Right atrium auricular region (tissue), 2 donors: ENCODE measurements at places on chromosomes 1 and 21. TPM values are rescaled to one million over a fixed set of nuclear protein-coding genes. Genes with fewer than 3 reads are reported as not detected.

DNA sequence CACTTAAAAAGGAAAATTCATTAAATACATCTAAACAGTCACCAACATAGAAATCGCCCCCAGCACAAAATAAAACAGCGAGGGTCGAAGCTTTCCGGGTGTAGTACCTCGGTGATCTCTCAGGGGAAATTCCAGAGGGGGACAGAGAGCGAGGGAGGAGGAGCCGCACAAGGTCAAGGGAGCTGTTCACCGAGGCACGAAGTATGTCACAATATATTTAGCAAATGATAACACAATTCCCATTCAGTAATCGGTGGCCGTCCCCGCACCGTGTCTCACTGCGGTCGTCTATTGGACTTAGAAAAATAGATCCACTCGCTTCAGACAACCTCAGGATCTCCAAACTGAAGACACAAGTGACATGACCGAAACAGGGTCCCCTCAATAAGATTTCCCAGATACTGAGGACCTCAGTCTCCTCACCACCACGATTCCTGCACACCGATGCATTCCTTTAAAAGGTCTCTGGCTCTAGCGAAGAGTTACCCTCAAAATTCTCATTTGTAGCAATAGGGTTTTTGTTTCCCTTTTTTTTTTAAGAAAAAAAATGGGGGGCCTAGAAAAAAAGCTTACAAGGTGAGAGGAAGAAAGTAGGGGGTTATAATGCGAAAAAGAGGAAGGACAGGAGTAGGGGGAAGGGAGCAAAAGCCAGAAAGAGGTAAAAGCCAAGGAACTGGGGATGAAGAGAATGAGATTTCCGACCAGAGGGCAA, 1.1 kb downstream of the LPGAT1 start:
- no peaks in the 10 kb centered on the region for H3K27me3 ChIP-seq
- peak overlapping the region; percentile 87 for H3K4me3 ChIP-seq
- H3K4me1 ChIP-seq, result peaks cover 31% of the 10 kb centered on the region
- no peaks in the 10 kb centered on the region for H3K36me3 ChIP-seq

- H3K4me1 ChIP-seq, result peaks cover 16% of the 10 kb centered on the region
- DNase-seq, result no peak
- no peak overlapping the region for H3K27ac ChIP-seq
- no peaks in the 10 kb centered on the region for H3K36me3 ChIP-seq
Observed at GRCh38 chr21:34850166-34850690, 181.4 kb downstream of the CLIC6 start.

The TMEM269 gene
- total RNA-seq, result not detected

- H3K4me1 ChIP-seq, result no peaks in the 10 kb centered on the region
- no peak overlapping the region for H3K27ac ChIP-seq
- peak; percentile 66 for DNase-seq
- H3K36me3 ChIP-seq, result peaks cover 15% of the 10 kb centered on the region
- no peaks in the 10 kb centered on the region for H3K27me3 ChIP-seq
Observed at GRCh38 chr1:16318555-16318954, 33.7 kb downstream of the FBXO42 start.

GRCh38 chr1:12244585-12244984, 14.8 kb downstream of the VPS13D start:
- H3K36me3 ChIP-seq, result peaks cover 66% of the 10 kb centered on the region
- DNase-seq, result no peak
- H3K27me3 ChIP-seq, result no peaks in the 10 kb centered on the region
- no peak overlapping the region for H3K4me3 ChIP-seq
- H3K4me1 ChIP-seq, result no peaks in the 10 kb centered on the region

DNA sequence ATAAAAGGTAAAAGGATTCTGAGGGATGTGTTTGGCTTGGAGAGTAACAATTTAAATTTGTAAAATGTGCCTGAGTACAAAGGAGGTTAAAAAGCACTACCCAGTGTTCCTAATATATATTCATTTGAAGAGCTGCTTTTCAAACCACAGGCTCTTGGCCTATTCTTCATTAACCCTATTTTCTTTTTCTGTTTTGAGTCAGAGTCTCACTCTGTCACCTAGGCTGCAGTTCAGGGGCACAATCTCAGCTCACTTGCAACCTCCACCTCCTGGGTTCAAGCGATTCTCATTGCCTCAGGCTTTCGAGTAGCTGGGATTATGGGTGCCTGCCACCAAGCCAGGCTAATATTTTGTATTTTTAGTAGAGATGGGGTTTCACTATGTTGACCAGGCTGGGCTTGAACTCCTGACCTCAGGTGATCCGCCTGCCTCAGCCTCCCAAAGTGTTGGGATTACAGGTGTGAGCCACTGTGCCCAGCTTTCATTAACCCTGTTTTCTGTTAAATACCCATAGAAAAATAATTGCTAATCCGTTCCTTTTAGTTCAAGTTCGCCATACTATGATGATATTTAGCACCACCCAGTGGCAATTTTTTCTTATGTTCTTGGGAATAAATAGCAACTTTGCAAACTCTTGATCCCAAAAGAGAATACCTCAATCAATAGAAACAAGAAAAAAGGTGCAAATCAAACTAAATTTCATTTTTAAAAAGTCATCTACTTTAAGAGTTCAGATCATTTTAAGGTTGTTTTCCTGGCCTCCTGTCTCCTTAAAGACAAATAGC, 30.5 kb downstream of the ZBTB8OS start:
- no peaks in the 10 kb centered on the region for H3K4me1 ChIP-seq
- no peak overlapping the region for H3K27ac ChIP-seq
- H3K36me3 ChIP-seq, result no peaks in the 10 kb centered on the region
- H3K27me3 ChIP-seq, result no peaks in the 10 kb centered on the region

- no peaks in the 10 kb centered on the region for H3K36me3 ChIP-seq
- DNase-seq, result no peak
- H3K4me3 ChIP-seq, result no peak overlapping the region
- H3K27ac ChIP-seq, result no peak overlapping the region
- H3K4me1 ChIP-seq, result no peaks in the 10 kb centered on the region
Observed at GRCh38 chr1:185938396-185938795, 204.2 kb downstream of the HMCN1 start.

The SCMH1 gene
- 50.1 TPM for total RNA-seq

- DNase-seq, result no peak
- H3K4me1 ChIP-seq, result peaks cover 11% of the 10 kb centered on the region
- no peak overlapping the region for H3K4me3 ChIP-seq
- H3K27ac ChIP-seq, result no peak overlapping the region
- no peaks in the 10 kb centered on the region for H3K27me3 ChIP-seq
Observed at GRCh38 chr1:231192620-231193163, 30.8 kb downstream of the TRIM67 start.

GRCh38 chr21:43338951-43339350, 88.0 kb downstream of the SIK1 start:
- no peaks in the 10 kb centered on the region for H3K4me1 ChIP-seq
- DNase-seq, result no peak
- no peak overlapping the region for H3K4me3 ChIP-seq
- no peaks in the 10 kb centered on the region for H3K36me3 ChIP-seq
- no peaks in the 10 kb centered on the region for H3K27me3 ChIP-seq
- no peak overlapping the region for H3K27ac ChIP-seq

- H3K4me3 ChIP-seq, result no peak overlapping the region
- no peak overlapping the region for H3K27ac ChIP-seq
- peaks cover 9% of the 10 kb centered on the region for H3K4me1 ChIP-seq
- peaks cover 17% of the 10 kb centered on the region for H3K36me3 ChIP-seq
- no peaks in the 10 kb centered on the region for H3K27me3 ChIP-seq
Observed at GRCh38 chr1:10232163-10232562, 21.8 kb downstream of the KIF1B start.

The ASPM gene
- 2.4 TPM for total RNA-seq

GRCh38 chr1:207062058-207062457, 9.0 kb downstream of the PFKFB2 start:
- peaks cover 55% of the 10 kb centered on the region for H3K36me3 ChIP-seq
- peaks cover 10% of the 10 kb centered on the region for H3K4me1 ChIP-seq
- H3K27me3 ChIP-seq, result no peaks in the 10 kb centered on the region
- DNase-seq, result no peak
- H3K27ac ChIP-seq, result no peak overlapping the region
- H3K4me3 ChIP-seq, result no peak overlapping the region

GRCh38 chr1:151893176-151893924, 16.0 kb downstream of the THEM4 start:
- H3K4me1 ChIP-seq, result no peaks in the 10 kb centered on the region
- DNase-seq, result no peak
- no peak overlapping the region for H3K27ac ChIP-seq
- no peak overlapping the region for H3K4me3 ChIP-seq
- no peaks in the 10 kb centered on the region for H3K27me3 ChIP-seq

DNA sequence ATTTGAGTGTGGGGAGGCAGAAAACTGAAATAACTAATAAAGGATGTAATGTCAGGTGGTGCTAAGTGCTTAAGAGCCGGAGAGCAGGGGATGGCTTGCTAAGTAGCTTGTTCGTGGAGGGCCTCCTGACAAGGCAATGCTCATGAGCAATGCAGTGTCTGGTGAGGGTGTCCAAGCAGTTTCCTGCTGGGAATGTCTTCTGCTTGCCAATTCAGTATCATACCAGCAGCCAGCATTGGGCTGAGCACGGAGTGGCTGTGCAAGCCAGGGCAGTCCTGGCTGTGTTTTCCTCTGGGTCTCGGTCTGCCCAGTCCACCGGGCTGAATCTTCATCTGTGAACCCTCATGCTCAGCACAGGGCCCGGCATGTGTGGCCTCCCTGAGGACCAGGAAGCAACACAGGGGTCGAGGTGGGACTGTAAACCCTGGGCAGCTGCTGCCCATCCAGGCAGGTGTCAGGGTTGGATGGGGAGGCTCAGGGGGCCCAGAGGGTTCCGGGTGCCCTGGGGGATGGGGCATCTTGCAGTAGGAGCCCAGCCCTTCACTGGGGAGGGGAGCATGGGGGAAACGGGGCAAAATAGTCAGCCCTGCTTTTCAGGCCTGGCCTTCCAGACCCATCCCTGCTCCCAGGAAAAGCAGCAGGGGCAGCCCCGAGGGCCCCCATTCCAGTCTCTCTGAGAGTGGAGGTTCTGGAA, 27.5 kb downstream of the EDN2 start:
- DNase-seq, result no peak
- H3K4me1 ChIP-seq, result no peaks in the 10 kb centered on the region
- H3K4me3 ChIP-seq, result no peak overlapping the region

The VPS72 gene
- total RNA-seq, result 32.1 TPM

GRCh38 chr1:70146488-70146887, 58.9 kb downstream of the LRRC40 start:
- H3K27ac ChIP-seq, result no peak overlapping the region
- H3K4me1 ChIP-seq, result peaks cover 3% of the 10 kb centered on the region
- no peak for DNase-seq
- peaks cover 19% of the 10 kb centered on the region for H3K36me3 ChIP-seq
- H3K4me3 ChIP-seq, result no peak overlapping the region

DNA sequence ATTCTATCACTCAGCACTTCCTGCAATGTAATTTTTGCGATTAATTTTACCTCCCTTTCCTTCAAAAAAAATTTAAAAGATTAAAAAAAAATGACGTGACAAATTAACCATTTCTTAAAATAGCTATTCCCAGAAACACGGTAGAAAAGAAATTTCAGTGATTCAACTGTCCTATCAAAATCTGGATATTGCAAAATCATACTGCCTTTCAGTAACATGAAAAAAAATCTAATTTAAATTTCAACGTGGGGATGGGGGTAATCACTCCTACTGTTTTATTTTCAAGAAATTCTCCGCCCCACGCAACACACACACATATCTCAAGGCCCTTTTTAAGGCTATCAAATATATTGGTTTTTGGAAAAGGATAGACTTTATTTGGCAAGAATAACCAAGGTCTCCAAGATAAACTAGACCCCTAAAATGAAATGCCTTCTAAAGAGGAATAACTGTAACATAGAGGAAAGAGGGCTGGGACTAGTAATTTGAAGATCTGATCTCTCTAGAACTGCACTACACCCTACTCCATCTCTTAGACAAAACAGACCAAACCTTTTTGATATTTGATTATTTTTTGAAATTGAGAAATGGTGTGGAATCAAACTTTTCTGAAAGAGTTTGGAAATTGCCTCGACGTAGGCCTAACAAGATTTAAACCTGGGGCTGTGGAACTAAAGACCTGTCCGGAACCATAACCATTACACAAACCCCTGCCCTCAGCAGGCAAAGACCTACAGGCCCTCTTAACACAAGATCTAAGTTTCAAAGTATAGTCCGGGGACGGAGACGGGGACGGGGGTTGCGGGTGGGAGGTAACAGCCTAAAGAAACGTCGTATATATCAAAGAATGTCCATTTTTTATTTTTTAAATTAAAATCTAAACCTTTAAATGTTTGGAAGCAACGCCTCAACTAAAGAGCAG, 941 bp downstream of the ARNT start:
- no peak for DNase-seq
- peak overlapping the region; percentile 100 for H3K27ac ChIP-seq
- H3K4me1 ChIP-seq, result no peaks in the 10 kb centered on the region
- no peaks in the 10 kb centered on the region for H3K27me3 ChIP-seq

The SLC6A17 gene
- total RNA-seq, result not detected

The OLIG2 gene
- not detected for total RNA-seq

The OSCP1 gene
- total RNA-seq, result 7.9 TPM

GRCh38 chr1:209766051-209766450, 10.2 kb downstream of the TRAF3IP3 start:
- DNase-seq, result no peak
- H3K4me3 ChIP-seq, result no peak overlapping the region
- H3K36me3 ChIP-seq, result no peaks in the 10 kb centered on the region
- H3K4me1 ChIP-seq, result peaks cover 30% of the 10 kb centered on the region
- H3K27me3 ChIP-seq, result no peaks in the 10 kb centered on the region

The CACNA1E gene
- total RNA-seq, result 2.2 TPM

The ATF6 gene
- 17.9 TPM for total RNA-seq

GRCh38 chr1:206135248-206135647, 18.1 kb upstream of the AVPR1B start:
- no peaks in the 10 kb centered on the region for H3K4me1 ChIP-seq
- no peaks in the 10 kb centered on the region for H3K36me3 ChIP-seq
- H3K27me3 ChIP-seq, result no peaks in the 10 kb centered on the region
- H3K27ac ChIP-seq, result no peak overlapping the region
- no peak overlapping the region for H3K4me3 ChIP-seq
- DNase-seq, result no peak

GRCh38 chr1:224851210-224851847, 78.1 kb upstream of the DNAH14 start:
- H3K4me1 ChIP-seq, result no peaks in the 10 kb centered on the region
- H3K27me3 ChIP-seq, result no peaks in the 10 kb centered on the region
- no peak overlapping the region for H3K4me3 ChIP-seq
- H3K36me3 ChIP-seq, result no peaks in the 10 kb centered on the region
